NCI-H460 (cell line): ENCODE measurements at places on chromosomes 2 and 18.

DNA sequence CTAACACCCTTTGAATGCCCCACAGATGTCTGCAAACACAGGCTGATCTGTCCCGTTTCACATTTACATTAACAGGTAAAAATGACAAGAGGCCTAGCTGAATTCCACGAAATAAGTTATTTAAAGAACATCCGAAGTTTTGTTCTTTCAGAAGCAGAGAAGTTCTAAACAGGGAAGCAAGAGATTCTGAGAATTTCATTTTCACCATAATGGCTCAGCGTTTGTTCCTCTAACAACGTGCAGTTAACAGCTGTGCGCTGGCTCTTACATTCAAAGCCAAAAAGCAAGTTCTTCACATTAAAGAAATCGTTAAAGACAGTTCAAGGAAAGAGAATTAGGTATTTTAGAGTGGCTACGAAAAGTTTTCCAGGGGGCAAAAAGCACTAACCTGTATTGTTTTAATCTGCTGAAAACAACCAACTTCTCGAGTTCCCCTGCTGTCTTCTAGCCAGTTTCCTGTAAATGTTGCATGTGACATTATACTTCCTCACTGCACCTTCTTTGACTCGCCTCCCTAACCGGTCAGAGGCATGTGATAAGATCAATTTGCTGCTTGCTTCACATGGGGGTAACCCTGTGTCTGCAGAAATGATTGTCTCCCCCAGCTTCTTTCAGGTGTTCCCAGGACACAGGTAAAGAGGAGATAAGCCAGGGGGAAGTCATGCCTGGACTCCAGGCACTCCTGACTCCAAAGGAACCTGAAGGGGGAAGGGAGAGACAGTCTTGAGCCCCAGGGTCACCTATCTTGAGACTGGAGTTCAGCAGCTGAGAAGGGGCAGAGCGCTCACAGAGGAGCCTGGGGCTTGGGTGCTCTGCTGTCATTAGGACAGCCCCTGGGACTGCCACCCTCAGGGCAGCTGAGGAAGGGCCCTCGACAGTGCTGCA, 36.8 kb upstream of the WIPF1 start:
- DNase-seq, result no peak

DNA sequence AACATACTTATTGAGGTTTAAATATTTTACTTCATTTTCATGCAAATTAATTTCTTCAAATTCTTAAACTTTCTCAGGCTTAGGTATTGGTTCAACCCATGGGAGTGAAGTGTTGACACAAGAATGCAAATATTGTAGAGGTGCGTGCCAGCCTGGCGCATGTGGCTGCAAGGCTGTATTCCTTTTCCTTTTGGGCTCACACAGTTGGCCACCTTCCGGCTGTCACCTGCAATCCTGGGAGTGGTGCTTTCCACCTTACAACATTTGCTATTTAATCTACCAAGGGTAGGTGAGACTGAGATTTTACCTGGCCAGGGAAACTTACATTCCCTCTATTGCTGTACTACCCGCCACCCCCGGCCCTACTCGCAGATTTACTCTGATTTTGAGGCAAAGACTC, 141.1 kb downstream of the DCC start:
- no peak for DNase-seq

DNA sequence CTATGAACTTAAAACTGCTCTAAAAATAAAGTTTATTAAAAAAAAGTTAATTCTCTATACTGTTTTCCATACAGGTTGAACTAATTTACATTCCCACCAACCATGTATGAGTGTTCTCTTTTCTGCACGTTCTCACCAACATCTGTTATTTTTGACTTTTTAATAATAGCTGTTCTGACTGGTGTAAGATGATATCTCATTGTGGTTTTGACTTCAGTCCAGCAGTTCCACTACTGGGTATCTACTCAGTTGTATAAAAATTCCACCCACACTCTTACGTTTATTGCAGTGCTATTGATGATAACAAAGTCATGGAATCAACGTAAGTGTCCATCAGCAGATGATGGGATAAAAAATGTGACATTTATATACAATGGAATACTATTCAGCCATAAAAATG, 33.7 kb downstream of the SPAG16 start:
- DNase-seq, result no peak

GRCh38 chr2:54864727-54865126, 141.3 kb downstream of the EML6 start:
- DNase-seq, result no peak

- no peak for DNase-seq
Measured at GRCh38 chr2:235542733-235543127, 48.9 kb downstream of the AGAP1 start.
